SIG-M5 (cell line): ENCODE measurements at places on chromosomes 6 and 20.

DNA sequence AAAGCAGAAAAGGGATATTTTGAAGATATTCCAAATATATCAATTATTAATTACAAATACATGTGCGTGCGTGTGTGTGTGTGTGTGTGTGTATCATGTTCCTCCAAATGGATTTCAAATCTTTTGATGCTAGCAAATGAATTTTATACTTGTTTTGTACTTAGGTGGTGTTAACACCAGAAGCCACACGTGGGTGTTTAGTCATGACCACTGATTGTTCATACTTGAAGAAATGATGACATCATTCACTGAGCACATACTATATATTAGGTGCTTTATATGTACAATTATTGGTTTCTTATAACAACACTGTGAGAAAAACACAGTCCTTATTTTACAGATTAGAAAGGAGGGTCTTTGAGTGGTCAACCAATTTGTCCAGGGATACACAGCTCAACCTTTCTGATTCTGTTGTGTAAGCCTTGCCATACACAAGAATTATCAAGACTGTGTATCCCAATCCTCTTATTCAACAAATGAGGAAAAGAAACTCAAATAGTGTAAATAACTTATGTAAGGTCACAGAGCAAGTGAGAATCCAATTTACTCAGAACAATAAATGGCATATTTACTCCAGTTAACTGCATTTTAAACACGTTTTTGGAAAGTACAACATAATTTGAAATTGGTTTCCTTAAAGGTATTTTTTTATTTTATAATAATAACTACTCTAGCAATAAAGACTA is 88.5 kb downstream of the BCAS1 start:
- no peak for DNase-seq

- DNase-seq: no peak
Observed at GRCh38 chr6:116011520-116011919, 49.2 kb downstream of the FRK start.

DNA sequence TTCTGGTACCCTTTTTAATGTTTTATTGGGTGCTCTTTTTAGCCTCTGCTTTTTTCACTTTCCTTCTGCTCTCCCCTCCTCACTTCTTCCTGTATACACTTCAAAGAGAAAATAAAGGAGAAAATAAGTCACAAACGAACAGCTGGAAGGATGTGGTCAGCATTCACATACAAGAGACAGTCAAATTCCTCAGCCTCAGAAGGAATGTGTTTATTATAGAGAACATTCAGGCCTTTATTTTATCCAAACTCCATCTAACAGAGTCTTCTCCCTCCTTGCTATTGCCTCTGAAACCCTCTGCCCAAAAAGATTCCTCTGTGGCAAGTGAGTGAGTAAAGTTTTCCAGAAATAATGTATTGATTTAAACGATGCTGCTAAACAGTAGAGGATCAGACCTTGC is 490.4 kb downstream of the FRK start:
- DNase-seq: no peak

DNA sequence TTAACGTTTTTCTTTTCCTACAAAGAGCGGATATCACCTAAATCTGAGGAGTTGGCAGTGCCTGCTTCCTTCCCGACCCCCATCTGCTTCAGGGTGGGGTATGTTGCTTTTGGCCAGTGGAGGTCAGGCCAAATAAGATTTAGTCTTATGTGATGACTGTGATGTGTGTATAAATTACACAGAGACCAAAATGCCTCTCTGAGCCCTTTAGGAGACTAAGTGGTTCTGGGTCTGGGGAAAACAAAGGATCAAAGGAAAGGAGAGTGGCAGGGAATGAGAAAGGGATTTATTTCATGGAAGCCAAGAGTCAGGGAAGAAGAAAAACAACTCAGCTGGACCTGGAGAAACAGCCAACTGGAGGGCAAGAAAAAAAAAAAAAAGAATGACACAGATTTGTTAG is 39.1 kb upstream of the TBC1D7 start:
- no peak for DNase-seq

DNA sequence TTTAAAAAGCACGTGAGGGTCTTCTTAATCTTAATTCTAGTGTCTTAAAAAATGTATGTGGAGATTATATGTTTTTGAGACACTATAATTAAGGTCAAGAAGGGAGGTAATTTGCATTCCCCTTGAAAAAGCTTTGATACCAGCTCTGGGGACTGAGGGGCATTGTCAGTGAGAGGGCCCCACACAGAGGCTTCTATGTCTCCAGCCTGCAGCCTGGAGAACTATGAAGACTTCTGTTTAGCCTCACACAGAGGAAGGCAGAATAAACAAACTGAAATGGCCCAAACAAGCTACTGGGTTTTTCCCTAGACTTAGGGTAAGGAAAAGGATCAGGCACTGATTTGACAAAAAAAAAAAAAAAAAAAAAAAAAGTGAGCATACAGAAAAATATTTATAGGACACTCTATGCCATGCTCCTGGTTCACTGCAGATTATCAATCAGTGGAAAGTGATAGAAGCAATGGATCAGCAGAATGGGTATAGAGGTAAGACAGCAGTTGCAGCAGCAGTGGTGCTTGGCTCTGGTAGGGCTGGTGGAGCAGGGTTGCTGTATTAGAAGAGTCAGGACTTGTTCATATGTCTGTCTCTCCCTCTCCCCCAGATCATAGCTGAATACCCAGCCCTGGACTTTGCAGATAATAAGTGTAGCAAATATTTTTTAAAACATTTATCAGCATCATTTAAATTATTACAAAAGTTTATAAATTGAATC is 85.4 kb downstream of the KLHL32 start:
- DNase-seq: no peak

GRCh38 chr6:82493467-82493866 is 129.8 kb downstream of the TPBG start:
- DNase-seq: no peak

- DNase-seq: no peak
Observed at GRCh38 chr6:145375502-145375901, 359.8 kb downstream of the EPM2A start.

DNA sequence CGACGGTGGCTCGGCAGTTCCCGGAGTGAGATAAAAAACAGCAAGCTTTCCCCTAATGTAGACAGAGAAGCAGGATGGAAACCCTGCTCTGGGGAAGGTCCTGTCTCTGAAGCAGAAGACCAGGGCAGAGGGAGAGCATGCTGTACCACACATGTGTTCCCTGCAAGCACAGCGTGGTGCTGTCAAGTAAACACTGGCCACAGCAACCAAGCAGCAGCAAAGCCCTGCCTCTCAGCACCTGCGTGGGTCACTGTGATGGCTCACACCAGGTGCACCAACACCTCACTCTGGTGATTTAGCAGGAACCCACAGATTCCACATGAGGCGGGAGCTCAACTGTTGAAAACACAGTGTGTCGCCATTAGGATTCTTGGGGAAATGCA is 65.2 kb upstream of the TXNDC5 start:
- no peak for DNase-seq

DNA sequence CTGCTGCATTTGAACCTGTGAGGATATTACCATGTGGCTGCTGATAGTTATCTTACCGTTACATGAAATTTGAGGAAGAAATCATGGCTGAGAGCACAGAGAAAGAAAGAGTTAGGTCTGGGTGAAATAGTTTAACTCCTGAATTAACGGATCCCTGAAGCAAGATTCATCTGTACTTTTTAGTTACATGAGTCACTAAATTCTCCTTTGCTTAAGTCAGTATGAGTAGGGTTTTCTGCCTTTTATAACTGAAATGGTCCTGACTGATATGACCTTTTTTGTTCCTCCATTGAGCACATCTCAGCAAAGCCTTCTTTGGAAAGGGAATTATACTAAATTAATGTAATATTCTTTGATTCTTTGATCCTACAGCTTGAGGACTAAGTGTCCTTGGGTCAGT is 333.3 kb upstream of the ZFP64 start:
- DNase-seq: no peak

- no peak for DNase-seq
Observed at GRCh38 chr6:90488816-90489215, 98.1 kb downstream of the MAP3K7 start.

DNA sequence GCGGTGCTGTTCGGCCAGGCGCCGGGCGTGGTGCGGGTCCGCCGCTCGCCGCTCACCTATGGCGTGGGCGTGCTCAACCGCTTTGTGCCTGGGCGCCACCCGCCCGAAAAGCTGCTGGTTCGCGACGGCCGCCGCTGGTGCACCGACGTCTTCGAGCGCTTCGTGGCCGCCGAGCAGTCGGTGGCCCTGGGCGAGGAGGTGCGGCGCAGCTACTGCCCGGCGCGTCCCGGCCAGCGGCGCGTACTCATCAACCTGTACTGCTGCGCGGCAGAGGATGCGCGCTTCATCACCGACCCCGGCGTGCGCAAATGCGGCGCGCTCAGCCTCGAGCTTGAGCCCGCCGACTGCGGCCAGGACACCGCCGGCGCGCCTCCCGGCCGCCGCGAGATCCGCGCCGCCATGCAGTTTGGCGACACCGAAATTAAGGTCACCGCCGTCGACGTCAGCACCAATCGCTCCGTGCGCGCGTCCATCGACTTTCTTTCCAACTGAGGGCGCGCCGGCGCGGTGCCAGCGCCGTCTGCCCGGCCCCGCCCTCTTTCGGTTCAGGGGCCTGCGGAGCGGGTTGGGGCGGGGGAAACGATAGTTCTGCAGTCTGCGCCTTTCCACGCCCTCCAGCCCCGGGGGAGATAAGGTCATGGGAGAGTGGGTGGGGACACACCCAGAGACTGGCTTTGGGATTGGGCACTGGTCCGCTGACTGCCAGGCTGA is 15.7 kb downstream of the ADISSP start:
- no peak for DNase-seq

DNA sequence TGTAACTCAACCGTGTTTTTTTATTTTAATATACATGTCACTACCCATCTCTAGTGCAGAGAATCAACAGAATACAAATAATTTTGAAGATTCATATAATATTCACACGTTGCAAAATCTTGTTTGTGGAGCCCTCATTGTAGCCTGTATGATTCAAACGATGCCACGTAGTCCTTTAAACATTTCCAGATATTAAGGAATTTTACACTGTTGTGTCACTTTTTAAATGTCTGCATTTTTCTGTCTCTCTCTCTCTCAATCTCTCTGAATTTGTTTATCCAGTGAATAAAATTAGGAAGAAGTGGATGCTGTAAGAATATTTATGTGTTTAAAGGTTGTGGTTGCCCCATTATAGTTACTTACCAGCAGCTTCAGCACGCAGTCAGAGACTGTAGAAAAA is 262.0 kb downstream of the PAX1 start:
- DNase-seq: no peak

- DNase-seq: no peak
Observed at GRCh38 chr6:156026486-156027247, 571.0 kb upstream of the NOX3 start.

DNA sequence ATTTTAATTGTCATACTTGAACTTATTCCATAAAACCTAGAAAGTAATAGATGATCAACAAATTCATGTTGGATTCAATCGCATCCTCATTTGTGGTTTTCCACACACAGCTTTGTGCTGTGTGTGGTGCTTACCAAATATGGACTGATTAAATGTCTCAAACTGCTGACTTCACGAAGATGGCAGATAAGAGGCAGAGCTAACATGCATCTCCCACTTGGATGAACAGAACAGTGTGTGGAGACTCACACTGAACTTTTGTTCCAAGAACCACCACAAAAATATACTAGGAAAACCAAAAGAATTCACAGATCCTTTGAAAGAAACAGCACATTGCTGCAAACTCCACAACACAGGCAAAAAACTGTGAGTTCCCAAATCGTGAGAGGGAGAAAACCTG is 603.7 kb downstream of the TENT5A start:
- no peak for DNase-seq

DNA sequence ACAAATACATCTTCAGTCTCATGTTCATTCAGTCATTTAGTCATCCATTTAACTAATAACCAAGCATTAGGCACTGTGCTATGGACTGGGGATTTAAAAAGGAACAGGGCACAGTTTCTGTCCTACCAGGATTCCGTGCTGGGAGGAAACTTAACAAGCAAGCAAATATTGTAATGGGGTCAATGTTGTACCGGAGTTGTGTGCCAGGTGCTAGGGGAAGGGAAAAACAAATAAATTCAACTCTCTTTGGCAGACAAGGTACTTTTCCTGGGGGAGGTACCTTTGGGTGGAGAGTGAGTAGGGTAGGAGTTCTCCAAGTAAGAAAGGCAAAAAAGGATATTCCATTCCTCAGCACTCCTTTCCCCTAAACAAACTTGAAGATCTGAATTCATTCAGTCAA is 90.3 kb downstream of the OLIG3 start:
- no peak for DNase-seq

GRCh38 chr20:61519488-61519887 is 267.4 kb downstream of the CDH4 start:
- DNase-seq: no peak

DNA sequence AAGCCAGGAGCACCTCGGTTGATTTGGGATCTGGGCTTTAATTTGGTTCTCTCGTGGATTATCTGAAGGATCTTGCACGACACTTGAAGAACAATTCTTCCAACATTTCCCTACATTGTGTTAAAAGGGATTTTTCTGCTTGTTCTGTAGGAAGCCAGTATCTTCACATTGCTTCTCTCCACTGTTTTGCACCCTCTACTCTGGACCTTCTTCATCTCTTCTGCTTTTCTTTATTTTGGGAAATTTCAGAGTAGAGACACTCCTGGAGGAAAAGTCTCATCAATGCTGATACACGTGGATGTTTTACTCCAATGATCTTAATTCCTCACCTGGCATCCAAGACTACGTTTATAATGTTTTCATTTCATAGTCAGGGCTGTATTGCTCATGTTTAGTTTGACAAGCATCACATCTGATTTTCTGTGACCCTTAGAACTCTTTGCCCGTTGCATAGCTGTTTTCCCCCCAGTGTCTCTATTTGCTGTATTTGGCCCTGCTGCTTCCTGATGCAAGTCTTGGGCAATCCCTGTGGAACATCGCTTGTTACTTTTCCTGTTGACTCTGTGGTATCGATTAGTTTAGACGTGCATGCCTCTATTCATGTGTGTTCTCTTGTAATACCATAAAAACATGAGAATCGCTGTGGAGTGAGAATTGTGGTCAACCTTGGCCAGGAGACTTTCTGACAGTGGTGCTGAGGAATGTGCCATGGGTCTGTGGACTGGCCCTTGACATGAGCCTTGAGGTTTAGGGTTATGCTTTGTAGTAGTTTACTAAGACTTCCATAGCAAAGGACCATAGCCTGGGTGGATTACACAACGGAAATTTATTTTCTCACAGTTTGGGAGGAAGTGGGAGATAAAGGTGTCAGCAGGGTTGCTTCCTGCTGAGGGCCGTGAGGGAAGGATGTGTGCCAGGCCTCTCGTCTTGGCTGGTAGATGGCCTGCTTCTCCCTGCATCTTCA is 12.5 kb downstream of the PLCB1 start:
- no peak for DNase-seq

- DNase-seq: peak; percentile 79
Observed at GRCh38 chr20:4813863-4814695, 92.4 kb downstream of the PRND start.

DNA sequence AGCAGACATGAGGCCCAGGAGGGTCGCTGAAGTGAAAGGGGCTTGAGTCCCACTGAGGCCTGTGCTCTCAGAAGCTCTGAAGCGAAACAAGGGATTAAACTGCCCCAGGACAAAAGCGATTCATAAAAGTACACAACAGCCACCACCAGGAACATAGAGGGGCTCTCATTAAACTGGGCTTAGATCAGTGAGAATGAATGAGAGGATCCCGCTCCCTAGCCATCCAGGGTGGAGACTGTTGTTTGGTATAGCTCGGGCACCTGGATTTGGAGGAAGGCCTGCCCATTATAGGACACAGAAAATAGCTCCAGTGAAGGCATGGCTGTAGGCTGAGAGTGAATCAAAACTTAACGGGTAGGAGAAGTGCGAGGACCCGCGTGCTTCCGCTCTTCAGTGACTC is 91.6 kb upstream of the TAB2 start:
- no peak for DNase-seq
